ENCODE measurements at places on chromosomes 4 and X. TPM values are rescaled to one million over a fixed set of nuclear protein-coding genes. Genes with fewer than 3 reads are reported as not detected.
A peak's percentile ranks its signal among the peaks of the same experiment; 100 is the strongest.

DNA sequence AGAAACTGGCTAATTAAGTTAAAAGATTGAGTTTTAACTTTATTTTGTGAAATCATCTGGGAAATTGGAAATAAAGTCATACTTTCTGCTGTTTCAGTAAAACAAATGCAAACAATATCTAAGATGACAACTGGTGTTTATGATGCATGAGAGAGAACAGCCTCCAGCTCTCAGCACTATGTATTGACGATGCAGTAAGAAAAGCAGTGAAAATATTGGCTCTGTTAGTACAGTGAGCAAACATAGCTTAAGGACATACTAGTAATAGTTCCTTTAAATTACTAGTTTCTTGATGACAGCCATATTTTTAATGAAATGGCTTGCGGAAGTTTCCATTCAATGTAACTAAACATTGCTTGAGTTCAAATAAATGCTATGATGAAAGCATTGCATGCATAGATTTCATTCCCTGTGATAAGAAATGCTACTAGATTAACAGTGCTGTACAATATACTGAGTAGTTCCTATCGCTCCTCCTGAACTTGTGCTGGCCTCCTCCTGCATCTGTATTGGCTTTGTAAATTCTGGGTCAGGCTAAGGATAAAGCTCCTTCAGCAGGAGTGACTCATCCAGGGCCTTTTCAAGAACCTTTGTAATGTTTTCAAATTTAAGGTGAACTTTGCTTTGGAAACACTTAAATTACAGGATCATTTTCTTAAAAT is 11.6 kb downstream of the ARHGAP24 start:
- no peak for DNase-seq

KLHL13 gene
- total RNA-seq, result 10.1 TPM

GRCh38 chr4:4260185-4260751 is 12.2 kb upstream of the TMEM128 start:
- no peak for DNase-seq

GRCh38 chr4:4521136-4521535 is 20.7 kb downstream of the STX18 start:
- DNase-seq, result no peak

ZDHHC15 gene
- 3.6 TPM for total RNA-seq

DNA sequence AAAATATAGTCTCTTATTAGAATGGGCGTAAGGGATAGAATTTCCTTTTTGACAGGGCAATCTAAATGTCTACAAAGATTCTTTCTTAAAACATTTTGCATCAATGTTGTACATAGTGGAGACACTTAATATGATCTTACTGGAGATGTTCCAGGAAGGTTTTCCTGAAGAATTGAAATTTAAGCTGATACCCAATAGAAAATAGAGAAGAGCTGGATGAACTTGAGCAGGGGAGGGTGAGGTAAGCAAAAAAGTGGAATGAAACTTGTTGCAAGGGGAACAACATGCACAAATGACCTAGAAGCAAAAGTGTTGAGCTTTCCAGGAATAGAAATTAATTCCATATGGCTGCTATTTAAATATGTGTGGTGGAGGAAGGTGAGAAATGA is 19.7 kb downstream of the SLAIN2 start:
- DNase-seq, result no peak

GRCh38 chr4:155604718-155605626 is 61.7 kb upstream of the GUCY1A1 start:
- DNase-seq, result peak; percentile 42

GRCh38 chr4:185717377-185717741 is 94.6 kb downstream of the SORBS2 start:
- no peak for DNase-seq

DNA sequence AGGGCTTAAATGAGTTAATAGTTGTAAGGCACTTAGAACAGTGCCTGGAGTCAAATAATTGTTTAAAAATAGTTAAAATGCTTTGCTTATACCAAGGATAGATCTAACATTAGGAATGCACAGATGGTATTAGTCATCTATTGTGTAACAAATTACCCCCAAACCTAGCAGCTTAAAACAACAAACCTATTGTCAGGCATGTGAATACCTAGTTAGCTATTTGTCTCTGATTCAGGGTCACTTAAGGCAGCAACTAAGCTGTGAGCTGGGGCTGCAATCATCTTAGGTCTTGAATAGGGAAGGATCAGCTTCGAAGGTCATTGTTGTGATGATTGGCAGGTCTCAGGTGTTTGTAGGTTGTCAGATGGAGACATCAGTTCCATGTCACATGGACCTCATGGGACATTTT is 42.4 kb upstream of the AGA start:
- no peak for DNase-seq

DNA sequence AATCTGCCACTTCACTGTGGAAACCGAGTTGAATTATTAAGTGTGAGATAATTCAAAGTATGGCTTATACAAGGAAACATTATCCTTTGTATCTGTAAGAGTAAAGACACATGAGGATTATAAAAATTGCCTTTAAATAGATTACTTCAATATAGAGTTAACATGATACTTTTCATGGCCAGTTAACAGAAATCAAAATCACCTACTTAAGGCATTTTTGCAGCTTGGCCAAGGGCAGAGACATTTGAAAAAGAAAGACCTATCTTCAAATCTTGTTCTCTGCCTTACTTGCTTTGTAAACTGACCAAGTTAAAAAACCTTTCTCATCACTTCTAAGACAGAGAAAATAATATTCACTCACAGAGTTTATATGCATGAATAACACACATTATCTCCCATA is 44.9 kb upstream of the GUCY1B1 start:
- DNase-seq, result no peak

GRCh38 chr4:90240333-90240732 is 113.1 kb downstream of the CCSER1 start:
- no peak for DNase-seq

- no peak for DNase-seq
Measured at GRCh38 chr4:40769266-40769665, 19.5 kb downstream of the NSUN7 start.

GRCh38 chr4:4761128-4761982 is 98.1 kb upstream of the MSX1 start:
- DNase-seq, result no peak

WAS gene
- 3.1 TPM for total RNA-seq

- no peak for DNase-seq
Measured at GRCh38 chr4:40238008-40238699, 41.3 kb downstream of the RHOH start.

DNA sequence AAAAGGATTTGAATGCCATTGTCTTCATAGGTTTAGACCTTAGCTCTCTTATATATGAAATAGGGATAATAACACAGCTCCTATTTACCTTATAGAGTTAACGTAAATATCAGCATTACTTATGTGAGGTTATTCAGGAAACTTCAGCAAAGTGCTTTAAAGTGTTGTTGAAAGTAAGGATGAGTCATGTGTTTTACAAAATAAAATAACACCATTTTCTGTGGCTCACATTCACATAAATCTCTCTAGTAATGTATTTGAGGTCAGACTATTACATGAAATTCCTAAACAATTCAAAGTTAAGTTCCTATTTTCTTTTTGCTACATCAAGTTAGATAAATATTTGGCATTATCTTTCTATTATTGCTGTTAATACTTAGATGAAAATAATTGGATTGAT is 2.9 kb downstream of the GNRHR start:
- no peak for DNase-seq

TMSB15A gene
- total RNA-seq, result not detected

DNA sequence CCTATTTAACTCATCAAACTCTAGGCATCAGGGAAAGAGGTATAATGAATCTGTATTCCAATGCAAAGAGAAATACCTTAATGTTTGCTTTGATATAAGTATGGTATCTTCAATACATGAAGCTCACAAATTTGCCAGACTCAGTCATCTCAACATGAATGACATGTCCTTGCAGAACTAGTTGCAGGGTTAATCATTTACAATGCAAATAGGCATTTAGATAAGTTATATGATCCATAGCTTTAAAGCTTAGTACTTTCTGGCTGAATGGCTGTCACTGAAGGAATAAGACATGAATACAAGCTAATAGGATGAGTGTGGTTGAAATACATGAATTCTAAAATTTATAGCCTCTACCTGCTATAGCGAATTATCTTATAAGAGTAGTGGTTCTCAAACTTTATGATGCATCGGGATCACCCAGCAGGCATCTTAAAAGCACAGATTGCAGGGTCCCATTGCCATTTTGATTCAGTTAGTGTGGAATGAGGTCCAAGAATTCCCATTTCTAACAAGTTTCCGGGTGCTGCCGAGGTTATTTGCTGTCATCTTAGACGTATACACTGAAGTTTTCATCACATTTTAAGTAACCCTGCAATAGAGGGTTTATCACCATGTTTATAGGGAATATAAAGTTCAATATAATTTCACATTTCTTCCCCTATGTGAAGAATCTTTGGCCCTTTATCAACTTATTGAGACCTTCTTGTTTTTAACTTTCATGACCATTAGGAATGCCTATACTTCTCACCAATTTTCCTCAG is 439.2 kb downstream of the ARHGAP24 start:
- DNase-seq, result no peak

CSAG2 gene
- total RNA-seq, result not detected
